ENCODE measurements at places on chromosomes 1 and 21.

GRCh38 chr1:206696812-206697585 lies 12.3 kb downstream of the MAPKAPK2 start:
- DNase-seq: no peak

GRCh38 chr1:17020502-17020901 lies 8.8 kb upstream of the ATP13A2 start:
- no peak for DNase-seq

- no peak for DNase-seq
Measured at GRCh38 chr1:87246436-87246835, 82.2 kb upstream of the LMO4 start.

DNA sequence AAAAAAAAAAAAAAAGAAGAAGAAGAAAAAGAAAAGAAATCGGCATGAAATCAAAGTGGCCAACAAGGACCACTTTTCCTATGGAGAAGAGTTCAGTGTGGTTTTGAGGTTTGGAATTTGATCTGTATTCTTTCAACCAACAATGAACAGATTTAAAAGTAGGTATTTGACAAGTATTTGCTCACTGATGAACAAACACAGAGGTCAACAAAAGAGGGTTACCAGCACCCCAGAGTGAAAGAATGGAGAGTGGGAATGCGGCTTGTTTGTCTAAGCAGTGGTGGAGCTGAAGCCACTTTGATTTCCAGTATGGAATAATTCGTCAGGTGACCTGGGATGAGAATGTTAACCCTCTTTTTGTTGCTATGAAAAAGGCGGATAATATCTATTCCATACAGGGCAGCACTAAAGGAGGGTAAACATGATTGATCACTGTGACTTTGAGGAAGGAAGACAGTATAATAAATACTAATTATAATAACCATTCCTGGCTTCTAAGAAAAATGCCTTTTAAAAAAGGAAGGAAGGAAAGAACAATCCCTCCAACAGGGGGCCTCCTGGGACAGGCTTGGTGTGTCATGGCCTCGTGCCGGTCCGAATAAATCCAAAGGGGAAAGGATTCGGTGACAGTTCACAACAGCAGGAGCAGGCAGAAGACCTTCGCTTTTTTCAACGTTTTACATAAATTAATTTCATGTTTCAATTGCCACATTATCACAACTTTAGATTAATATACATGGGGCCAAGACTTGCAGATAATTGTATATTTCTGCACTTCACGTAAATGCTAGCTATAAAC lies 37.2 kb upstream of the SIM2 start:
- peak; percentile 34 for DNase-seq

DNA sequence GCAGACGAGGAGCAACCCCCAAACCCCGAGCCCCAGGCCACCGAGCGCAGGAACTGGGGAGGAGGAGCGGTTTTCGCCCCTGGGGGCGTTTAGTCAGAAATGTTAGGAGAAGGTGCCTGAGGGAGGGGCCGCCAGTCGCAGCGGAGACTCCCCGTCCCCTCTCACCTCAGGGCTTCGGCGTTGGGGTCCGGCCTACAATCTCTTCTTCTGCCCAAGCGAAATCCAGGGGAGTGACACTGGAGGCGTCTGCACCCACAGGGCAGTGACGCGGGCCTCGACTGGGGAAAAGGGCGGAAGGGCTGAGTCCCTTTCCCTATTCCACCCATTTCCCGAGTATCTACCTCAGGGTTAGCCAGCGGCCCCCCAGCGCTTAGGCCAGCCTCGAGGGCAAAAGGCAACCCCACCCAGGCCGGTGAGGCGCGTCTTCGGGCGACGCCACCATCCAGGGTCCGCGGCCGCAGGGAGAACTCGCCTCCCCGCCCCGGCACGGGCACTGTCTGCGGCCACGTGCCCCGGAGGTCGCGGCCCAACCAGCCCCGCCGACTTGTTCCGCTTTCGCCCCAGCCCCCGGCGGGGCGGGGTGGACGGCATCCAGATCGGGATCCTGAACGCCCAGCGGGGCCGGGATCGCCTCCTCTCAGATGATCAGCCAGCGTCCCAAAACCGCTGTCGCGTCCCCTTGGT lies 118.7 kb upstream of the BARHL2 start:
- no peak for DNase-seq
